ENCODE measurements at places on chromosomes 6 and 20.

DNA sequence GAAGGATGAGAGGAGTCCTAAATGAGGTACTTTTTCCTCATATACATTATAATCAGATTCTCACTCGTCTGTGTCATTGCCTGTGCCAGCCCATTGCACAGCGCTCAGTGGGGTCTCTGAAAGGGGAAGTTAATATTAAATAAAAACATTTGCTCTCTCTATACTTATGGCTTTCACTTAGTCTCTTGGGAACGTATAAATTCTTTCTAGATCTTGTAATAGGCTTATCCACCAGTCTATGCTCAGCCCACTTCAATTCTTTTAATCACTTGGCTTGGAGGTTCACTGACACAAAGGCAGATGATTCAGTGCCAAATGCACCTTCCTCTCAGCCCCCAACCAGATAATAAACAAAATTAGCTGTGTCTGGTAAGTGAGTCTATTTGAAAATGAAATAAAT, 164.3 kb upstream of the OGFRL1 start:
- no peak for DNase-seq

DNA sequence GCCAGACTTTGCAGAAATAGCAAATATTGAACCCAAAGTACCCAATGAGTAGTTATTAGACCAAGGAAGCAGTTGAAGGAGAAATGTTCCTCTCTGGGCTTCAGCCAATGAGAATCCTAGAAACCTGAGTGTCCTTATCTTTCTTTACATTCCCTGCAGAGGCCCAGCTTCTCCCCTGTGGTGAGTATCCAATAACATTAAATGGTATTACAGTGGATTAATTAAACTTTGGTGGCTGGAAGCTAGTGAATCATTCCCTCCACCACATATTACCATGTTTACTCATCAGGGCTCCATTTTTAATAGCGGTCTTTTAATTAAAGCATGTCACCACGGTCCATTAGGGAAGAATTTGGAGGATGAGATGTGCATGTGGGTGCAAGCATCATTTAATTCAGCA, 74.0 kb downstream of the UNC5CL start:
- no peak for DNase-seq

DNA sequence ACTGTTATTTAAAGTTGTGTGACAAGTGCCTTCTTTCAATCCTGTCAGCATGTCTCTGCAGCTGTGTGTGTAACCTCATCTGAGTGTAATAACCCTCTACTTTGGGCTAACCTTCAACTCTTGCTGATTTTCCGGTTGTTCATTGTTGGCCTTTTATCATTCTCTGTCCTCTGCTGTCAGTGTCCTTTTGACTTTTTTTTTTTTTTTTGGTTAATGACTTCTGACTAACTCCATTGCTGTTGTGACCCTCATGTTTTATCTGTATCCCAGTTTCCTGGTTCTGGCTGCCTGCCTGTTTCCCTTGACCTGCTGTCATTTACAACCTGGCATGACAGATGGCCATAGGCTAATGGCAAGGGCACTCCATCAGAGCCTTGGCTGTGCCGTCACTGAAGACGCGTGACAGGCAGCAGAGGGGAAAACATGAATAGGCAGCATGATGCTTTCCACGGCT, 145.7 kb upstream of the MAN1A1 start:
- DNase-seq, result no peak

DNA sequence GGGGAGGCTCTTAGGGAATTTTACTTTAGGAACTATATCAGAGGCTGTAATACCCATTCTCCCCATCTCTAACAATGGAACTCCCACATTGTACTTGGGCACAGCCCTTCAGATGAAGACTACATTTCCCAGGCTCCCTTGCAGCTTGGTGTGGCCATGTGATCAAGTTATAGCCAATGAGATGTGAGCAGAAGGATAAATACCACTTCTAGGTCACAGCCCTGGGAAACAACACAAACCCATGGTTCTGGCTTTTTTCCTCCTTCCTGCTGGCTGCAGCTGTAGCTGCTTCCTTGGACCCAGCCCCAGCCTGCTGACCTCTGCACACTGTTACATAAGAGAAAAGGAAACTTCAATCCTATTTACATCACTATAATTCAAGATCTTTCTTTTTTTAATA, 445.9 kb upstream of the JARID2 start:
- no peak for DNase-seq

- DNase-seq, result no peak
Observed at GRCh38 chr20:11936157-11936556, 18.5 kb downstream of the BTBD3 start.

- DNase-seq, result no peak
Observed at GRCh38 chr20:12660918-12661317, 347.9 kb upstream of the SPTLC3 start.
